ENCODE measurements at places on chromosomes 12 and 14. TPM values are rescaled to one million over a fixed set of nuclear protein-coding genes. Genes with fewer than 3 reads are reported as not detected.
A peak's percentile ranks its signal among the peaks of the same experiment; 100 is the strongest.

DNA sequence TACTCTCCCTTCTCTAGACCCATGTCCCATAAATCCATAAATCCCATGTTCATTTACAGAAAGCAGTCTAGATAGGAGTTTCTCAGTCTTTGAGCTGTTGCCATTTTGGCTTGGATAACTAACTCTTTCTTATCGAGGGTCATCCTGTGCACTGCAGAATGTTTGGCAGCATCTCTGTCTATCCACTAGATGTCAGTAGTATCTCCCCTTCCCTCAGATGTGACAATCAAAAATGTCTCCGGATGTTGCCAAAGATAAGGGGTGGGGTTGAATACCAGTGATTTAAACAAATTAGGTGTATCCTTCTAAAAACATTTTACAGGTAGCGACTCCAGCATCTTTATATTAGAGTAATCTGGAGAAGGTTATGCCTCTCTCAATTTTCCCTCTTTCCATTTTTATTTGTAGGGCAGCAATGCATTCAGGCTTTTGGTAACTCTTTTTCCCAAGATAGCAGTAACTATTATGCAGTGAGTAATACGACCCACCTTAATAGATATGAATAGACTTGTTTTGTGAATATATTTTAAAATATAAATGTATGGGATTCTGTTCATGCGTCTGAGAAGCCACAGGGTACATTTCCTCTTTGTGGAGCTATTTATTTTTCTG lies 100.7 kb downstream of the LRRK2 start:
- H3K4me1 ChIP-seq = no peaks in the 10 kb centered on the region
- DNase-seq = peak; percentile 60
- peaks cover 5% of the 10 kb centered on the region for H3K36me3 ChIP-seq
- H3K27ac ChIP-seq = no peak overlapping the region
- H3K4me3 ChIP-seq = no peak overlapping the region

The MAP1LC3B2 gene
- total RNA-seq = 3.4 TPM

DNA sequence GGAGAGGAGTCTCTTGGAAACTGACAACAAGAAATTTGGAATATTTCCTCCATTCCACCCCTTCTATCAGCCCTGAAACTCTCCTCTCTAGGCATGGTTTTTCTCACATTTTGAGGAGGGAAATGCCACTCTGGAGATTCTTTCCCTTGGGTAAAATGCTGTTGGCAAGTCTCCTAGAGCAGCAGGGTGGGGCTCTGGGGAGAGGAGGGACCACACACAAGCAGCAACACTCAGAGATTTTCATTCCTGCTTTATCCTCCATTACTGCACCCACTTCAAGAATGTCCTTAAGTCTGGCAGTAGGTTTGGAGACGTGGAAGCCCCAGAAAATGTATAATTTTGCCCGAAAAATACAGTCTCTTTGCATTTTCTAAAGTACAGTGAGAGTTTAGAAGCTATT lies 130.8 kb upstream of the FLRT2 start:
- H3K4me3 ChIP-seq = no peak overlapping the region
- H3K27me3 ChIP-seq = no peaks in the 10 kb centered on the region
- H3K27ac ChIP-seq = peak overlapping the region; percentile 77

- H3K4me3 ChIP-seq = no peak overlapping the region
- H3K4me1 ChIP-seq = no peaks in the 10 kb centered on the region
- no peaks in the 10 kb centered on the region for H3K27me3 ChIP-seq
- no peak for DNase-seq
- H3K27ac ChIP-seq = no peak overlapping the region
These were observed 225.8 kb downstream of the CCDC59 start for GRCh38 chr12:82132390-82132789.

GRCh38 chr14:63426838-63427352 lies 108.2 kb upstream of the GPHB5 start:
- no peaks in the 10 kb centered on the region for H3K27me3 ChIP-seq
- no peak overlapping the region for H3K27ac ChIP-seq
- no peak overlapping the region for H3K4me3 ChIP-seq
- H3K4me1 ChIP-seq = no peaks in the 10 kb centered on the region
- H3K36me3 ChIP-seq = peaks cover 10% of the 10 kb centered on the region
